ENCODE measurements at places on chromosomes 5 and 9.

GRCh38 chr9:109198736-109199382 is 31.8 kb upstream of the FRRS1L start:
- no peak for DNase-seq

DNA sequence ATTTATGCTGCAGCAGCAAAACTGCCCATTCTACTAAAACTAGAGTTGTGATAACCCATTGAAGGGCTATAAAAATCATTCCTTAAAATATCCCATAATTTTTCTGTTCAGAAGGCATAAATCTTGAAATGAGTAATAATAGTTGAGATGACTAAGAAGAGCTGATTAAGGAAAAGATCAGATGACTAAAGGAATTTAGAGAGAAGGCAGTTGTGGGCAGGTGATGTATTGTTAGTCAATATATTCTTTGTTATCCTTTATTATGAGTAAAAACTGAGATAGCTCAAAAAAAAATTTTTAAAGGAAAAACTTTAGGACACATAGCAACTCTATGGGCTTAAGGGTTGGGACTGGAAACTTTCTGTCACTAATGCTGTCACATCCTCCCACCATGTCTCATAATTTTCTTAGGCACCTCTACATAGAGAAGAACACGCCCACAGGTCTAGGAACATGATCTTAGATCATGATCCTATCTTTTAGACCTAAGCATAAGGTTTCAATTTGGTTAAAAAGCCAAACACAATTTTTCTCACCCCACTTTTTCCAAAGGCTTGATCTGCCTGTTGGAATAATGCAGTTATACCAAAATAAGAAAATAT is 597.5 kb upstream of the MEF2C start:
- no peak for DNase-seq

DNA sequence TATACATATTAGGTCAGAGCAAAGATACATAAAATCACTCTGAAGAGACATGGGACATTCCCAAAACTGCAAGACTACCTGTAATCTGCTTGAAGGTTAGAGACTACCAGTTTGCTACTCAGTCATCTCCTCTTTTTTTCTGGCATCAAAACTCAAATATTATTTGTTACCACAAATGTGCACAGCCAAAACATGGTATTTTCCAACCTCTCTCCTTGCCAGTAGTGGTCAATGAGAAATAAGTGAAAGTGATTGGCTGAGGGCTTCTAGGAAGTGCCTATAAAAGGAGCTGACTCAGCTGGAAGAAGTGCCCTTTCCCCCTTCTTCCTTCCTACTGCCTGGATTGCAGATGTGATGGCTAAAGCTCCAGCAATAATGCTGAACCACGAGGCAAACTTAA is 13.8 kb downstream of the GZMK start:
- no peak for DNase-seq

DNA sequence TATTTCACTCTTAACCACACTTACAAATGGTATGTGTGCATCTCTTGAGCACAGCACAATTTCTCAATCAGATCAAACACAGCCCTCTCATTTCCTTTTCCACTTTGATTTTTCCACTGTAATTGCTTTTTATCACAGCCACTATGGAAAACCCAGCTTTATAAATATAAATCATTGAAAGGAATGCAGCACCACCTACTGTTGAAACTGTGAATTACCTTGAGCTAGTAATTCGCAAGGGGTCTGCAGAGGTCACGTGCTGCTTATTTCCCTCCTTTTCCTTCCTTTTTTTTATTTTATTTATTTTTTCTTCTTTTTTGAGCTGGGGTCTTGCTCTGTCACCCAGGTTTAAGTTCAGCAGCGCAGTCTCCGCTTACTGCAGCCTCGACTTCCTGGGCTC is 76.9 kb downstream of the CDH6 start:
- no peak for DNase-seq

- DNase-seq: no peak
These were observed 288.7 kb downstream of the FBXL17 start for GRCh38 chr5:108093186-108093585.

Data from coronary artery (tissue), 2 donors.